Activated CD4-positive, alpha-beta T cell treated with anti-CD3 and anti-CD28 coated beads for 24 hours (primary cell): ENCODE measurements at places on chromosomes 7 and 10.

DNA sequence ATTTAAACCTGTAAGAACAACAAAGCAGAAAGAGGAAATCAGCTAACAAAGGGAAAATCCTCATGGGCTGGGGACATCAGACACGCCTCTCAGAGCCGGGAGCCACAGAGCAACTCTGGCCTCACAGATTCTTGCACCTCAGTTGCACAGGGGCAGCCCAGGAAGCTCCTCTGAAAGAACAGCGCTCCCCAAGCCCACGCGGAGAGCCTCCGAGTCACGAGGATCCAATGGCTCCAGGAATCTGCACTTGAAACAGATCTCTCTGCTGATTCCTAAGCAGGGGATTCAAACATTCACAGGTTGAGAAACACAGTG, 213.2 kb upstream of the MGMT start:
- no peak for DNase-seq

DNA sequence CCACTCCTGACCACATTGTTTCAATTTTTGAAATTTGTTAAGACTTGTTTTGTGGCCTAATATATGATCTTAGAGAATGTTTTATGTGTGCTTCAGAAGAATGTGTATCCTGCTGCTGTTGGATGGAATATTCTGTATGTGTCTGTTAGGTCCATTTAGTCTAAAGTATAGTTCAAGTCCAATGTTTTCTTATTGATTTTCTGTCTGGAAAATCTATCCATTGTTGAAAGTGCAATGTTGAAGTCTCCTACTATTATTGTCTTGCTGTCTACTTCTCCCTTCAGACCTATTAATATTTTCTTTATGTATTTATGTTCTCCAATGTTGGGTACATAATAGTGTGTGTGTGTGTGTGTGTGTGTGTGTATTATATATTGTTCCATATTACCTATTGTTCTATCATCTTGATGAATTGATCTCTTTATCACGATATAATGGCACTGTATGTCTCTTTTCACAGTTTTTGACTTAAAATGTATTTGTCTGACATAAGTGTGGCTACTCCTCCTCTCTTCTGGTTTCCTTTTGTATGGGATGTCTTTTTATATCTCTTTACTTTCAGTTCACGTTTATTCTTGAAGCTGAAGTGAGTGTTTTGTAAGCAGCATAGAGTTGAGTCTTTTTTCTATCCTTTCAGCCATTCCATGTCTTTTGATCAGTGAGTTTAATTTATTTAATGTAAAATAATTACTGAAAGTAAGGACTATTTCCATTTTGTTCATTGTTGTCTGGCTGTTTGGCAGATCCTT, 61.3 kb downstream of the AKR1D1 start:
- no peak for DNase-seq

- DNase-seq: no peak
Observed at GRCh38 chr10:62511656-62512055, 137.5 kb downstream of the ZNF365 start.

DNA sequence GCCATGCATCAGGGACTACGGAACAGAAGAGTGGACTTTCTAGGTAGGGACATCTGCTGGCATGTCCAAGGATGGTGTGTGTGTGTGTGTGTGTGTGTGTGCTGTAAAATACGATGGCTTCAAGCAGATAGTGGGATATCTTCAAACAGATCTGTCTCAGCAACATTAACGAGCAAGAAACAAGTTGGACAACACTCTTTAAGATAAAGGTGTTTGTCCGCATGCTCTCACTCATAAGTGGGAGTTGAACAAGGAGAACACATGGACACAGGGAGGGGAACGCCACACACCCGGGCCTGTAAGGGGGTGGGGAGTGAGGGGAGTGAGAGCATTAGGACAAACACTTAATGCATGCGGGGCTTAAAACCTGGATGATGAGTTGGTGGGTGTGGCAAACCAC, 89.8 kb upstream of the AKR1E2 start:
- no peak for DNase-seq

DNA sequence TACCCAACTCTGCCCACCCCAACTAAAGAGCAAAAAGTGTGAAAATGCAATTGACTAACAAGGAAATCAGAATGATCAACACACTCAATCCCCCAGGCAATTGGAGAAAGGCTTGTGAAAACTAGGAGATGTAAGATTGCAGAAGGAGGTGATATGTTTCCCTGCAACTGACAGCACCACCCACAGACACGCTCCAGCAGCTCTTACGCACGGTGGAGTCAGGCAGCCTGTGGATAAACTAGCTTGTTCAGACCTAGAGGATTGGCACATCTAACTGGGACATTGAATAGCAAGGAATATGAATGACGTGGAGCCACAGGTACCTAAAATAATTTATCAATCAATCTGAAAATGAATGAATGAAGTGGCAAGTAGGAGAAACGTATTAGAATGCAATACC, 125.7 kb upstream of the MYO3A start:
- DNase-seq: no peak

- DNase-seq: no peak
Observed at GRCh38 chr10:116385994-116386809, 41.4 kb upstream of the PNLIPRP3 start.

GRCh38 chr7:93307131-93307660, 75.0 kb downstream of the VPS50 start:
- DNase-seq: no peak

DNA sequence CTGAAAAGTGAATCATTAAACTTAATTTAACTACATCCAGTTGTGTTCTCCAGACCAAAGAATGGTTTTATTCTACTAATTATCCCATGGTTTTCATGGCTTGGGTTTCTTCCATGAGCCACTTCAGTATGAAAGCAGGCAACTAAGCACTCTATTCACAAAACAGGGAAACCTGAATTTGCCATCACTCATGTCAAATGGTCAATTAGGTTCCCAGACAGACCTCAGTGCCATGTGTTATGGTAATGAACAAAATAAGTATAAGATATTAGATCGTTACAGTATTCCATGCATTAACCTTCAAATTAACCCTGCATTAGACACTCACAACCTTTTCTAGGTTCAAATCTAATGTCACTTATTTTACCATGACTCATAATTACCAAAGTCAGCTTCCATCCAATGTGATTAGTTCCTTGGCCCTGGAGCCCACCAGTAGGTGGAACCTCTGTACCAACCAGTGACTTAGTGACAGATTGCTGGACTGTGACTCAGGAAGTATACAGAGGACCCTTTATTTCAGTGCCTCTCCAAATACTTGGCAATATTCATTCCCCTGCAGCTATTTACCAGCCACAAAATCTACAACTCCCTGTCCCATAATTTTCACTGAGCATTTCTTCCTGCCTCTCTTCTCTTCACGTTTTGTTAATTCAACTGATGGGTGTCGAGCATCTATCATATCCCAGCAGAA, 1270.2 kb upstream of the SORCS1 start:
- no peak for DNase-seq

GRCh38 chr7:133355822-133356221, 102.9 kb downstream of the EXOC4 start:
- DNase-seq: no peak

DNA sequence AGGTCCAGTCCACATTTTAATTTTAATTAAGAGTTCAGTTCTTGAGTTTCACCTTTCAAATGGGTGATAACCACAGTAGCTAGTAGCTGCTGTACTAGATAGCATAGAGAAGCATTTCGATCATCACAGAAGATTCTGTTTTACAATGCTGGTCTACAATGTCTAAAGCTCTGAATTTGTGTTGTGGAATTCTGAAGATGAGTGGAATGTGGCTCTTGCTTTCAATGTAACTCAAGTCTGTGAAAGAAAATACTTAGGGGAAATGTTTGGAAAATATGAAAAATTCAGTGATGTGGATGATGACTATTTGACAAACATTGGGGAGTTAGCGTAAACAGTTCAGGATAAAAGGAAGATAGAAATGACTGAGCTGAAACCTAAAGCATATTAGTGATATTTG, 139.4 kb downstream of the GNAT3 start:
- DNase-seq: no peak

GRCh38 chr7:92674379-92674778, 84.2 kb upstream of the FAM133B start:
- no peak for DNase-seq
